ENCODE measurements at places on chromosomes 6 and 20. TPM values are rescaled to one million over a fixed set of nuclear protein-coding genes. Genes with fewer than 3 reads are reported as not detected.

DNA sequence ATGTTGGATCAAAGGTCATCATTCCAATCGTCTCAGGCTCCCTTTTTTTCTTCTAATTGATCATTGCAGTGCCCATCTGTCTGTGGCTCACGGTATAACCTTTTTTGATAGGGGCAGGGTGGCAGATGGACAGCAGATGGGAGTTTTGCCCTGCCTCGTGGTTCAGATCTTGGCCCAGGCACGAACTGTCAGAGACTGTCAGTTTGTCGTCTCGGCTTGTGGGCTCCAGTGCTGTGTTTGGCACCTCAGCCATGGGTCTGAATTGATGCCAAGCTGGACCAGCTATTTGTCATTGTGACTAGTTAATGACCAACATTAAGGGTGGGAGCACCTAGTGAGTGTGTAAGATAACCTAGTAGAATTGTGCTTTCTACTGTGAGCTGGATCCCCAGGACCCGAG lies 197.6 kb downstream of the PRL start:
- no peak for DNase-seq

DNA sequence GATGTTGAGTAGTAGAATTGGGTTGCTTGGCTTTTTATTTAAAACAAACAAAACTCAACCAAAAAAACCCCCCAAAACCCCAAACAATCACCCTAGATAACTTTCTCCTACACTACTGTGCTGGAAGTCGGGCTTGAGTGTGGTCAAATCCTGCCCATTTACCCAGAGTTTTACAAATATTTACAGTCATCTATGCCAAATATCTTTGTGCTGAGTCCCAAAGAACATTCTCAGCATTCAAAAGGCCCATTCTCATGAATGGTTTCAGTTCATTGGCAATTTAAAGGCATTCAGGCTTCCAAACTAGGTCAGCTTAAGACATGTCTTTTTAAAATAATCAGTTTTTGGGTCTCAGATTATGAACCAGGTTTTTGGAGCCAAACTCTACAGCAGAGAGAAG lies 1.8 kb downstream of the RNF144B start:
- DNase-seq: no peak

NECAB3 gene
- total RNA-seq: 23.4 TPM

- DNase-seq: no peak
These were observed 59.3 kb downstream of the CDC5L start for GRCh38 chr6:44446626-44447300.

- DNase-seq: peak; percentile 71
These were observed 611 bp upstream of the RAB22A start for GRCh38 chr20:58308680-58309527.

DEFB124 gene
- total RNA-seq: not detected

DNA sequence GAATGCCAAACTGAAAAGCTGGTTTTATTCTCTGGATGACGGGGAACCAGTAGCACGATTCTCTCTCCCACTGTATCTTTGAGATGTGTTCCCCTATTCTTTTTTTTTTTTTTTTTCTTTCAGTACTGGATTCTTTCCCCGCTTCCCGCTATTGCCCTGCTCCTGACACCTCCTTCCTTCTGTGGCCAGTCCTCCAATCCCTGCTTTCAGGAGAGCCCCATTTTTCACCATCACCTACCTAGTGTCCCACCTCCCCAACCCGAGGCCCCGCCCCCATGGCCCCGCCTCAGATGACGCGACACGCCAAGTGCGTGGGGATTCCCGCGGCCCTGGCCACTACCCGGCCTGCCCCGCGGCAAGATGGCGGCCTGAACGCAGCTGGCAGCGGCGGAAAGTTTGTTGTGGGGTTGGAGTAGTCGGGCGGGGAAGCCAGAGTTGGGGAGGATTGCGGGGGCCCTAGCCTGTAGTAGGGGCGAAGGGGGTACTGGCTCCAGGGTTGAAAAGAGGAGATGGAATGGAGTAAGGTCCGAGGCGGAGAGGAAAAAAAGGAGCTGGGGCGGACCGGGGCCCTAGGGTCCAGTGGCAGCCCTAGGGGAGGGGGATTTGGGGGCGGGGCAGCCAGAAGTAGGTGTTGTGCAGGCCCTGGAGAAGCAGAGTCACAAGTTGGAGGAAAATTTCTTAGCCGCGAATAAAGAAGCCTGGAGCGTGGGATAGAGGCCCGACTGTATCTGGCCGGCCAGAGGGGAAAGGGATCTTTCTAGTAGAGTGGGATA lies at the start of gene TJAP1:
TJAP1 (plus strand) TSS at position 336 of the 773 bp plus-strand sequence. CDS start 21,432 bp downstream, outside the sequence.
- DNase-seq: peak; percentile 93

- no peak for DNase-seq
These were observed 285.4 kb upstream of the CHD6 start for GRCh38 chr20:41903586-41903985.

GRCh38 chr6:18324706-18325042 lies 60.3 kb upstream of the DEK start:
- no peak for DNase-seq

- peak; percentile 5 for DNase-seq
These were observed 405 bp downstream of the RALGAPA2 start for GRCh38 chr20:20712004-20712473.

DNA sequence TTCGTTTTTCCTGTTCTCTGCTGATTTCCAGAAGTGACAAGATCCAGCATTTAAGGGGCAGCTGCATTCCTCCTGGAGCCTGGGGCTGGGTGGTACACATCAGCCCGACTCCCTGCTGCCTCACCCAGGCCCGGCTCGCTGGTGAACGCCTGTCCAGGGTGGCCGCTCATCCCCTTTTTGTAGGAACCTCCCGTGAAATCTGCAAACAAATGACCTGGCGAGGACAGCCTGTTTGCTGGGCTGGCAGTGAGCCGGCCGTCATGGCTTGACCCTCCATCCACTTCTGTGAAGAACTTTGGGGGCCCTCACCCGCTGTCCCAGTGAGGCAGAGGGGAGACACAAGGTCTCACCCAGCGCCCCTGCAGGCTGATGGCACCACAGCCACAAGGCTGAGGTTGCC lies 39.0 kb downstream of the PYGB start:
- peak; percentile 11 for DNase-seq

CRISP3 gene
- not detected for total RNA-seq

DNAH8 gene
- total RNA-seq: 0.09 TPM

DNA sequence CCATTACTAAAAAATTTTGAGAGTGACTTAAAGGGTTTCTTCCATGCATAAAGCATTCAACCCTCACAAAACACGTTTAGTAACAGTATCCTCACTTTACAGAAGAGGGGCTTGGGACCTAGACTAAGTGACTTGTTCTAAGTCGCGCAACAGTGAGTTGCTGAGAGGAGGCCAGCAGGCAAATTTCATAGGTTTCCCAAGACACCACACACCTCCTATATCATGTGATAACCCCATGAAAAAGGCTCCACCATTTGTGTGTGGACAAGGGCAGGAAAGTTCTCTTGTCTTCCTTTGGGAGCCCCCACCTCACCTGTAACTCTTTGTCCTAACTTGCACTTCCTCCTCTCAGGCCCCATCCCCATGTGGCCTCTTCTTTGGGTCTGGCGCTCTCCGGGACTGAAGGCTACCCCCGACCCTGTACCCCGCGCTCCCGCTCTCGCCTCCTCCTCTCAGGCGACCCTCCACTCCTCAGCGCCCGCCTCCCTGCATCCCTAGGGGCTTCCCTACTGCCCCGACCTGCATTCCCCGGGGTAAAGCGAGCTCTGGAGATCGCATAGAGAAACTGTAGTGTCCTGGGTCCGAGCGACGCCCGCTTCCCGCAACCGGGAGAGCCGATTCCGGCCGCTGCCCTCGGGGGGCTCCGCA lies 392 bp downstream of the PSMB8 start:
- no peak for DNase-seq

DNA sequence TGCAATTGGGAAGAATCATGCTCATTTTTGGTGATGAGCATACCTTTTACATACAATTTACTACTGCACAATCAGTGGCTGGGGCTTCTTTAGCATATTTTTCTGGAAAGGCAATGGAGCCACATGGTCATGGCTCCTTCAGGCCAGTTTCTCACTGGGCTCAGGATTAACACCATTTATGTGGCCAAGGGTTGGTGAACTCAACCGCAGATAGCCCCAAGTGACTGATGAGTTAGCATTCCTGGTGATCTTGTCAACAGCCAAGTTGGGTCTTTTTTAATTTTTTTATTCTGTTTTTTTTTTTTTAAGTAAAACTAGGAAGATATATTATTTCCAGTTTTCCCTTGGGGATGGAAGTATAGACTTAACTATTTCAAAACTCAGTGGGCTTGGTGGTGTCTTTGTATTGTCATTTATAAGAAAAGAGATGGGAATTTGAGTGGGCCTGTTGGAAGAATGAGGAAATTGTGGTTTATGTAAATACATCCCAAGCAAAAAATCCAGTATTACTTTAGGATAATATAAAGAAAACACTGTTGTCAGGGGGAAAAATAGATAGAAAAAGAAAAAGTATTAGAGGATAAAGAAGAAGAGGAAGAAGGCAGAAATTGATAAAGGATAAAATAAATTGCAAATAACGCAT lies 397.4 kb downstream of the MAFB start:
- DNase-seq: no peak

All from CD4-positive, alpha-beta memory T cell (primary cell).